ENCODE measurements at places on chromosomes 2 and 18.

- no peak for DNase-seq
Measured at GRCh38 chr18:6649421-6650126, 79.9 kb upstream of the ARHGAP28 start.

GRCh38 chr2:9003366-9003615 is 193 bp downstream of the MBOAT2 start:
- DNase-seq, result no peak

- no peak for DNase-seq
Measured at GRCh38 chr2:188734691-188735090, 239.5 kb upstream of the COL3A1 start.

DNA sequence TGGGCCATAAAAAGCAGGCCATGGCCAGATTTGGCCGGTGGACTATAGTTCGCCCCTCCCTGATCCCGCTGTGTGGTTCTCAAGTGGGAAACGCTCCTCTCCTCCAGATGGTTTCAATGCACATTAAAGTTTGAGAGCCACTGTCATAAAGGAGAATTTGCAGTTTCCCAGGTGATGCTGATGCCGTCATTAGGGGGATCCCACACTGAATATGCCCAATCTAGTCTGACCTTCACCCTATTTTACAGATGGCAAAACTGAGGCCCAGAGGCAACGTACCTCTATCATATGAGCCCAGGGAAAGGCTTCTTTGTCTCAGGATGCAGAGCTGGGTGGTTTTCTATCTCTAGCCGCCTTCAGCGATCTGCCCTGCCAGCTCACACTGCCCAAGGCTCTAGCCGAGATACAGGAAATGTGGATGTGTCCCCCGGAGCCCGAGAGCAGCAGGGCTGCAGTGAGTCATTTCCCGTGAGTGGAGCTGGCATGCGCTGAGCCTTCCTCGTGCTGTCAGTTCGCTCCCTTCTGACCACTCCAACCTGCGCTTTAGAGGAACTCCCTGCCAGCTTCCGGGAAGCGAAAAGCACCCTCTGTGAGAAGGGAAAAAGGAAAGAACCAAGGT is 116.2 kb downstream of the SMAD7 start:
- DNase-seq, result no peak

DNA sequence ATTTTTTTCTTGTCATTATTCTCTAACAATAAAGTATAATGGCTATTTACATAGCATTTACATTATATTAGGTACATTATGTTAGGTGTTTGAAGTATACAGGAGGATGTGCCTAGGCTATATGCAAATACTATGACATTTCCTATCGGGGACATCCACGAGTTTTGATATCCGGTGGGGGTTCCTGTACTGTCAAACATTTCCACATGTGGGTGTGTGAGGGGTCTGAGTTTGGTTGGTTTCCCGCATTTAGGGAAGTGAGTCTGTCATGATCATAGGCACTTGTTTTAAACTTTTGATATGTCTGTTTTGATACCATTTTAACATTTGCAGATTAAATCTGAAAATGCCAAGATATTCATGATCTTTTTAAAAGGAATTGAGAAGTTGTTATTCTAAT is 76.0 kb downstream of the CEP192 start:
- DNase-seq, result no peak

- DNase-seq, result no peak
Measured at GRCh38 chr18:76546436-76546835, 51.4 kb upstream of the ZNF516 start.

- DNase-seq, result peak; percentile 9
Measured at GRCh38 chr2:197309691-197310231, 819 bp downstream of the ANKRD44 start.

GRCh38 chr2:112529757-112530156 is 12.5 kb upstream of the POLR1B start:
- DNase-seq, result no peak

- DNase-seq, result no peak
Measured at GRCh38 chr2:130936451-130936850, 99.7 kb downstream of the ARHGEF4 start.

GRCh38 chr2:200193791-200194190 is 112.7 kb upstream of the SPATS2L start:
- DNase-seq, result no peak

- DNase-seq, result no peak
Measured at GRCh38 chr2:173815772-173816171, 149.4 kb downstream of the SP3 start.

GRCh38 chr2:193963472-193964119 is 1693.4 kb upstream of the SLC39A10 start:
- peak; percentile 18 for DNase-seq

- DNase-seq, result no peak
Measured at GRCh38 chr2:176535467-176536113, 266.3 kb downstream of the MTX2 start.

- DNase-seq, result no peak
Measured at GRCh38 chr2:33126552-33126951, 179.8 kb downstream of the LTBP1 start.

GRCh38 chr18:34540897-34541296 is 169.2 kb upstream of the DTNA start:
- no peak for DNase-seq
